Right lung (tissue), 10 donors: ENCODE measurements at places on chromosomes 6 and 20. TPM values are rescaled to one million over a fixed set of nuclear protein-coding genes. Genes with fewer than 3 reads are reported as not detected.

The ZMYND8 gene
- polyA plus RNA-seq: 32.3 TPM

The ATXN1 gene
- polyA plus RNA-seq: 26.6 TPM

The SCRT2 gene
- not detected for polyA plus RNA-seq

The EYS gene
- 0.72 TPM for polyA plus RNA-seq

The CRISP3 gene
- 0.24 TPM for polyA plus RNA-seq

The COL9A3 gene
- 57.8 TPM for polyA plus RNA-seq

The PRRT1 gene
- polyA plus RNA-seq: 0.79 TPM

The F13A1 gene
- polyA plus RNA-seq: 72.7 TPM

The EDN3 gene
- polyA plus RNA-seq: 9.9 TPM
